ENCODE measurements at places on chromosomes 1 and 21.

DNA sequence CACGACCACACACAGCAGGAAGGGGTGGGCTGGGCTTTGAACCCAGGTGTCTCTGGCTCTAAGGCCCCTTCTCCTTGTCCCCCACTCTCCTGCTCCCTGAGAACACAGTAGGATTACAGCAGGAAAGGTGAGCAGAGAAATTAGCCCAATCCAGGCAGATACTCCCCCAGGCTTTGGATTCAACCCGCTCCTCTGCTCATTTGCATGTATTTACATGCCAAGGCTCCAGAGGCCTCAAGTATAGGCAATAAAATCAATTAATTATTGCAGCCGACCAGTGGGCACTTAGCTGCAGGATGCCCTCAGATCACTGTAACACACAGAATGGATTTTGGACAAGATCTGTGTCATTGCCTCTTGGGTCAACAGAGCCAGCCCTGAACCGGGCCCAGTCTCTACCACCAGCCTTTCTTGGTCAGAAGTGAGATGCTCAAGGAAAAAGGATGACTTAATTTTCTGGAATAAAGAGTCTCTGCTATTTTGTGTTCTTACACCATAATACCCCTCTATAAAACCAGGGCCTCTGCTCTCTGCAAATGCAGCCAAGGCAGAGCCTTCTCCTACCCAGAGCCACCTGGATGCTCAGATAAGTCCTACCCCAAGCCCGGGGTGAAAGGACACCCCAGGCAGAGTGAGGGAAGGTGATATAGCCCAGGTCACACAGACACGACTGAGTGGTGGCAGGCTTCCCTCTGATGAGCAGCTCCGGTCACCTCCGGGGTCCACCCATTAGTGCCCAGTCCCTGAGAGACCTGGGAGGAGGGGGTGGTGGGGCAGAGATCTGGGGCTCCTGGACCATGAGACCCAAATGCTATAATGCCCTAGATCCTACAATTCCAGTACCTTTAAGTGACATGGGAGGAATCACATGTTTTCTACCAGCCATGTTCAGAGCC, 28.9 kb downstream of the MATN1 start:
- no peak for DNase-seq

- no peak for DNase-seq
These were observed 128.8 kb downstream of the MACF1 start for GRCh38 chr1:39333296-39333695.

DNA sequence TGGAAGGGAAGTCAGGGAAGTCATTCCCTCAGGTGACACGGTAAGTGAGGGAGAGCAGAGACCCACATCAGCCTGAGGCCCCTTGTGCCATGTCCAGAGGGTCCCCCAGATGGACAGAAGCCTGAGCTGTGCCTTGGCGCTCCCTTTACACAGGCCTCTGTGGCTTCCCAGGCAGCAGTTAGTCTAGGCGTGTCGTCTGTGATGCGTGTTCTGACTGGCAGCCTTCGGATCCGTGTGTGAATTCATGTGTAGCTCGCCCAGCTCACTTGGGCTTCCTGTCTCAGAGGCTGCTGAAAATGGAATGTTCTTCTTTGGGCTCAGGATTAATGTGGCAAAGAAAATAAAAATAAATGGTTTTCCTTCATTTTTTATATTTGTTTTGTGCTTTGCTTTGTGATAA, 28.3 kb downstream of the PRMT2 start:
- DNase-seq, result no peak

DNA sequence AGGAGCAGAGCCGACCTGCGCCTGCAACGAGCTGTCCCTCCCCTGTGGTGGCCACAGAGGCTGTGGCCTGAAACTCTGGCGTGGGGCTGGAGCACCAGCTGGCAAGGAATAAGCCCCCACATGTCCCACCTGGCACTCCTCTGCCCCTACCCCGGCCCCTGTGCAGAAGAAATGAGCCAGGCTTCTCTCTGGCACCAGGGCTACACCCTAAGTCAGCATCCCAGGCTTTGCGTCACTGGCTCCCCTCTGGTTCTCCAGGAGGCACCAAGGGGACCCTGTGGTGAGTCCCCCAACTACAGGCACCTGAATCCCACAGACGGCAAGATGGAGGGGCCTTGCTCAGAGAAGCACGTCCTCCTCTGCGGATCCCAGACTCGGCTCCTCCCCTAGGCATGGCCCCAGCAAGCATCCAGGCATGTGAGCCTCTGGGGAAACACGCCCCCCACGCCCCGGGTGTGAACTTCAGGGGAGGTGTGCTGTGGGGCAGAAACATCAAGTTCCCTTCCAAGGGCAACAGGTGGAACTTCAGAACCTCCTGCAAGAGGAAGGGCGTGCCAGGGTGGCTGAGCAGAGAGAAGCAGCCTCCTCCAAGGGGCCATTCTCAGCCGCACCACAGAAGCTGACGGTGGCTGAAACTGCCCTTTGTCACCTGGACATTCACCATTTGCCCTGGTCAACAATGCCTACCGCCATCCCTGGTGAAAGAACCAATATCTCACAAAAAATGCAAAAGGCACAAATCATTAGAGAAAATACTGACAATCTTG, 2.9 kb downstream of the KRTAP10-7 start:
- DNase-seq, result no peak

DNA sequence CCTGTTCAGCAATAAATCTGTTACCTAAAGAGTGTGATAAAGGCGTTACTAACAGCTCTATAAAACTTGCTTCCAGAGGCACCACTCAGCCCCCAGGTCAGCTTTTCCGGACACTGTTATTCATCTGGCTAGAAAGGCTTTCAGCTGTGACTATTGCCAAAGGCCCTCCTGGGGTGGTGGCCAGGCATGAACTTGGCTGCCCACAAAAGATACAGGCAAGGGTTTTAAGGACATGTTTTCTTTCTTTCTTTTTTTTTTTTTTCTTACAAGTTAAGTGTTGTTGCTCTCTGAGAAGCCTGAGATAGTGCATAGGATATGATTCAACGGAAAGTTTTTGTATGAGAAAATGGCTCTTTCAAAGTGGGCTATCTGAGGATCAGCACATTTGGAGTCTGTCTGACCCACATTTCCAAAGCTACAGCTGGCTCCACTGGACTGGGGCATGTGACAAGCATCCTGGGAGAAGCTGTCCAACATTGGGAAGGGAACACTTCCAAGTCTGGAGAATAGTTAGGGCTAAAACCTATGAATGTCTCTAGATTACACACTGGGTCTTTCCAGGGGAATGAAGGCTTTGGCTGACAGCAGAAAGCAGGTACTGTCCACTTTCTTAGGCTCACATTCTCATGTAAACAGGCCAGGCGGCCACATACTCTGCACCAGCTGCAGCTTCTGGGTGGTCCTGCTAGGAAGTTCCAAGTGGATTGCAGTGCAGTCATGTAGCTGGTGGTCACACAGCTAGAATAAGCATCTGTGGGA, 639.7 kb downstream of the LMO4 start:
- DNase-seq, result no peak
